Stimulated activated CD4-positive, alpha-beta T cell treated with anti-CD3 and anti-CD28 coated beads, Interleukin-4, amount 100 ng/mL, for 4 hours (primary cell): ENCODE measurements at places on chromosomes 7 and 10.

- DNase-seq: no peak
Observed at GRCh38 chr7:27156916-27157701, 634 bp upstream of the HOXA7 start.

DNA sequence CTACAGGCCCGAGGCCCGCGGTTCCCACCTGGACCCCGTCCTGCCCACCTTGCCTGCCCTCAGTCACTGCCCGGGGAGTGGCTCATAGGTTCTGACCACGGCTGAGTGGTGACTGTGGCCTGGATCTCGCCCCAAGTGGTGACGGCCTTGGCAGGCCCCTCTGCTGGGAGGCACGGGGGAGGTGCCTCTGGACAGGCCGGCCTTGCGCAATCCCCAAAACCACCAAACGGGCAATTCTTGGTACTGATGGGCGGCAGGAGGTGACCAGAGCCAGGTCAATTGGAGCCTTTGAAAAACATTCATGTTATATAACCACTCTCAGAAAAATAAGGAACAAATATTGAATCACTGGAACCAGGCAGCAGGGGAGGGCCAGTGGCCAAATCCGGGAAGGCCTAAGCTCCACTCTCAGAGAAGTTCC, 83.4 kb downstream of the PRKAG2 start:
- DNase-seq: no peak

- no peak for DNase-seq
Observed at GRCh38 chr7:139300390-139300789, 40.7 kb upstream of the FMC1 start.

DNA sequence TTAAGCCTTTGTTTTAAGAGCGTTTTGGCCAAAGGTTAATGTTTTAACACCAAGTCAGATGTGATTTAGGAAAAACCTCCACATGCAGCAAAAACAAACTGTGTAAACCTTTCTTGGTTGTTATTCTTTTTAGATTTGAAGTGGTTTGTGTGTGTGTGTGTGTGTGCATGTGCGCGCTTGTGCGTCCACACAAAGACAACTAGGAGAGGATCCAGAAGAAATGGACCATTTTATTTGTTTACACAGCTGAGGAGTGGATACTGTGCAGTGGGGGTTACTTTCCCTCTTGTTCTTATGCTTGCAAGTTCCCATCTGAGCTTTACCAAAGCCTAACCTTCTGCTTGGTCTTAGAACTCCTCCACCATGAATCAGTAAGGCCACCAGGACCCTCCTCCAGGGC, 20.0 kb downstream of the TCF7L2 start:
- no peak for DNase-seq

- DNase-seq: no peak
Observed at GRCh38 chr7:20329389-20330238, 1.1 kb upstream of the ITGB8 start.

DNA sequence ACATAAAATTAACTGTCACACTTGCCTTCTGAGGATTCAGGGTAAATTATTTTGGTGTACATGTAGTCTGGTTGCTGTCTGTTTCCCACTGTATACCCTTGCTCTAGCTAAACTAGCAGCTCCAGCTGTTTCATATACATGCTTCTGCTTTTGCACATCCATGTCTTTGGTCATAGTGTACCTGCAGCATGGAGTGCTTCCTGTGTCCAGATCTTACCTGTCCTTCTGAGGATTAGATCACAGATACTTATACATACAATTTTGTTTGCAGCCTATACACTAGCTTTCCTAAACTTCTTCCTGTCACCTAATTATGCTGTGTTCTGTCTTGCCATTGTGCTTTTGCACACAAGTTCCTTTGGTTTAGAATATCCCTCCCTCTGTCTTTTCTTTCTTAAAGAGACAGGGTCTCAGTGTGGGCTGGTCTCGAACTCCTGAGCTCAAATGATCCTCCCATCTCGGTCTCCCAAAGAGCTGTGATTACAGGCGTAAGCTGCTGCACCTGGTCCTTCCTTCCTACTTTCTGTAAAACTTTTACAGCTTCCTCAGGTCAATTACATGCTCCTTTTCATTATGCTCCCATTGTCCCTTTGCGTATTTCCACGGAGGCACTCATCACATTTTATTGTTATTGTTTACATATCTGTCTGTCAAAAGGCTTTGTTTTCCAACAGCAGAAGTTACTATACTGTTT, 33.8 kb downstream of the TPST1 start:
- no peak for DNase-seq
